ENCODE measurements at places on chromosomes 2 and 18.
A peak's percentile ranks its signal among the peaks of the same experiment; 100 is the strongest.

DNA sequence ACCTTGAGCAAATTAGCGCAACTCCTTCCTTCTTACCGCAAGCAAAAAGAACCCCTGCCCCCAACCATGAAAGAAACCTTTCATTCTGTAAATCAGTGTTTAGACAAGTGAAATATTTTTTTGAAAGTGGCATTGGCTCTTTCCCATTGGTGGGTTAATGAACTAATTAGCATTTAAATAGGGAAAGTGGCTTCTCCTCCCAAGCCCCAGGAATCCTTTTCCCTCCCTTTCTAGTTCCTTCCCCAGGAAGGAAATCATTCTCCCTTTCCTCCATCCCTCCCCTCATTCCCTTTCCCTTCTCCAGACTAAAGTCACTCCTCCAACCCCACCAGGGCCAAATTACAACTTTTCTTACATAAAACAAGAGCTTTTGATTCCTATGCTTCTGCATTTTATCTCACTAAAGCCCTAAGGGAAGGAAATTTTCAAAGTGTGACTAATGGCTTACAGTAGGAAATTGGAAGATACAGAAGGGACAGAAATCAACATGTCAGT lies 22.9 kb upstream of the TYMS start:
- DNase-seq = no peak

- no peak for DNase-seq
Measured at GRCh38 chr2:929925-930324, 20.7 kb upstream of the SNTG2 start.

- DNase-seq = no peak
Measured at GRCh38 chr2:71705171-71705960, 252.0 kb downstream of the DYSF start.

GRCh38 chr2:136323195-136323594 lies 205.2 kb upstream of the CXCR4 start:
- DNase-seq = no peak

DNA sequence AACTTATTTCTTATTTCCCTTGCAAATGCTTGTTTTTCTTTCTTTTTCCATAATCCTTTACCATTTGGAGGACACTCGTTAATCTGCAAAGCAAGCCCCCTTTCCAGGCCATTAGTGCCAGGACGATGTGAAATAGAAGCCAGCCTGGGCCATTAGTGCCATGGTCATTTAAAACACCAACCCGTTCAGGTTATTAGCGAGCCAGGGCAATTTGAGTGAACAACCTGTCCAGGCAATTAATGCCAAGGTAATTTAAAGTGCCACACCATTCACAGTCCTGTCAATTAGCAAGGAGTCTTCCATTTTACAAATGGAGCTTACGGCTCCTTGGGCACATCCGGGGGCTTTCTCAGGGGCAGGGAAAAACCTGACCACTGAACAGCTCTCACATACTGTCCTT lies 370.6 kb downstream of the HRH4 start:
- DNase-seq = no peak

- DNase-seq = no peak
Measured at GRCh38 chr2:27638709-27639108, 9.9 kb downstream of the GPN1 start.

GRCh38 chr2:126106006-126106405 lies 550.0 kb upstream of the GYPC start:
- no peak for DNase-seq

DNA sequence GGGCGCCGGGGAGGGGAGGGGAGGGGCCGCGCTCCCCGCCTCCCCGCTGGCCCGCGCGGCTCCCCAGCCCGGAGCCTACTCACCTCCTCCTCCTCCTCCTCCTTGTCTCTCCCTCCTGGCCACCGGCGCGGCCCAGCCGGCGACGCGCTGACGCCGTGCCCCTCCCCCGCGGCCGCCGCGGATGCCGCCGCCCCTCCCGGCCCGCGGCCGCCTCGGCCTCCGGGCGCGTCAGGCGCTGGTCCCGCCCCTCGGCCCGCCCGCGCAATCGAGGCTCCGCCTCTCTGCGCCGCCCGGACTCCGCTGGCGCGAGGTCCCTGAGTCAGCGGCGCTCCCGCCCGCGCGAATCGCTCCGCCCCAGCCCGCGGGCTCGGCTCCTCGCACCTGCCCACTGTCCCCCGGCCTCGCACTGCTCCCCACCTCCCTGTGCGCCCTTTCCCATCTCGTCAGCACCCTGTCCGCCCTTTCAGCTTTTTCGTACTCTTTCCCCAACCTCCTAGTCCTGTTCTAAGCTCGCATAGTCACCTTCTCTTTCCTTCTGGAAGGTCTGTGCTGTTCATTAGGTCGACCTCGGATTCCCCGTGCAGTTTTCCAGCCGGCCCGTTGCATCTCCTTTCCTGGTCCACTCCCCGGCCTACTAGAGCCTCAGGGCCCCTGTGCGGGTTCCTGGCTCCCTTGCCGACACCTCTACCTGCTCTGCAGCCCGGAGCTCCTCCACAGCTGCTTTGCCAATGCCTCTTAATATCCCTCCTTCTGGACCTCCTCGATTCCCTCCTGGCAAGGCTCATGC lies 187.4 kb downstream of the ZEB2 start:
- DNase-seq = peak; percentile 78

DNA sequence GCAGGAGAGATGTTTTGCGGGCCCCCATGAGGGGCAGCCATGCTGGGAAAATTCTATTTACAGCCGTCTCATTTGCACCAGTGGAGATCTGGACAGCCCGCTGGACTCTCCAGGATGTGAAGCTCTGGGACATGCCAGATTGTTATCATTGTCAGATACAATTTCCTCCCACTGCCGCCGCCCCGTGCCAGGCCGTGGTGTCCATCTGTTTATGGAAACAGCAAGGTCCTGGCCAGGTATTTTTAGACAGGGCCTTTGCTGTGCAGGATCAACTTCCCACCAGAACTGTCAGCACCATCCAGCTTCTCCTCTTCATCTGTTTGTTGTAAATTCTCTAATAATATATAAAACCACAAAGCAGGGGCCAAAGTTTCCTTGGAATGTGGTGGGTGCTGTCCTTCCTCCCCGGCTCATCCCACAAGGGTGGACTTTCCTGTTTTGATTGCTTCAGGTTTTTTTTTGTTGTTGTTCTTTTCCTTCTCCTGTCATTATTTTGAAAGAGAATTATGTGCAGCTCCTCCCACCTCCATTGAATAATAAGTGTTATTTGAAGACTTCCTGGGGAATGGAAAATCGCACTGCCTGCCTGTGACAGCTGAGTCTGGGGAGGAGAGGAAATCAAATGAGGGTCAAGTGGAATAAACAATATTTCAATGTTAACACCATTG lies 398.1 kb downstream of the TNS1 start:
- no peak for DNase-seq

GRCh38 chr2:238710032-238710735 lies 137.7 kb upstream of the TWIST2 start:
- no peak for DNase-seq

- no peak for DNase-seq
Measured at GRCh38 chr2:190376591-190377245, 31.4 kb upstream of the MFSD6 start.

DNA sequence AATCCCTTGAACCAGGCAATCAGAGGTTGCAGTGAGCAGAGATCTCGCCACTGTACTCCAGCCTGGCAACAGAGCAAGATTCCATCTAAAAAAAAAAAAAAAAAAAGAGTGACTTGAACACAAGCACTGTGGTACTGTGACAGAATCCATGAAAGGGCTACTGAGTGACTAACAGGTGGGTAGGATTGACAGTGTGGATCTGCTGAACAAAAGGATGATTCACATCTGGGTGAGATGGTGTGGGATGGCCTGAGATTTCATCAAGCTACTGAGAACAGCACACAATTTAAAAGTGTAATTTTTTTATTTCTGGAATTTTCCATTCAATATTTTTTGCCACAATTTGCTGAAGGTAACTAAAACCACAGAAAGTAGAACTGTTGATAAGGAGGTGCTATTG lies 13.3 kb upstream of the SP3 start:
- no peak for DNase-seq

GRCh38 chr18:7807936-7808453 lies 240.9 kb downstream of the PTPRM start:
- DNase-seq = no peak

GRCh38 chr2:48287976-48288375 lies 242.0 kb upstream of the STON1 start:
- DNase-seq = no peak

GRCh38 chr2:40004336-40004735 lies 225.3 kb upstream of the THUMPD2 start:
- DNase-seq = no peak

DNA sequence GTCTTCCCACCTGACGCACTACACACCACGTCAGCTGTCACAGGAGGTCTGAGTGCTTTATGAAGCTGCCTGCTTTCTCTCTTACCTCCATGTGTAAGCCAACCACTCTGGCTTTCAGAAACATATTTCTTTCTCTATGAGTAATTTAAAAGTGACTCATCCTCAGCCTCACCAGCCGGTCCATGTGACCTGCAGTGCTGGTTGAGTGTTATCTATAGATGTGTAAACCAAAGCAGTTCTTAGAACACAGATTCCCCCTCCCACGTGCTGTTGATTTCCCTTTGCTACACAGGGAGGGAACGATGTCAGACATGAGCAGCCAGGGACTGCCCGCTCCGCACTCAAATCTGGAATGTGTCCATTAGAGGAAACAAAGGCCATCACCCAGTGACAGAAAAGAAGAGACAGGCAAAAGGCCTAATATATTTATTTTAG lies 157.8 kb downstream of the BCL2 start:
- peak; percentile 70 for DNase-seq

- no peak for DNase-seq
Measured at GRCh38 chr18:26926066-26926675, 60.7 kb upstream of the AQP4 start.

DNA sequence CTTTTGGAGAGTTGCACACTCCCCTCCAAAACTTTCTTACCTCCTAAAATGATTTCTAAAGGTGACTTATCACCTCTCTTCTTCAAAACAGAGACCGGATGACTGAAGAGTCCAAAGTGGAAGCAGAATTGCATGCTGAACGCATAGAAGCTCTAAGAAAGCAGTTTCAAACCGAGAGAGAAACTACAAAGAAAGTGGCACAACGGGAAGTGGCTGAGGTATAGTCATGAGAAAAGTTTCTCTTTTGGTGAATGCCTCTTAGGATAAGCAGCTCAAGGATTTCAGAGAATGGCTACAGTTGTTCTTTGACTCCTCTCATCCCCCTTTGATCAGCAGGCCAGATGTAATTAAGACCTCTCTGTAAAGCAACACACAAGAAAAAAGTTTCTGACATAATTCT lies 73.6 kb downstream of the GTF3C3 start:
- no peak for DNase-seq

DNA sequence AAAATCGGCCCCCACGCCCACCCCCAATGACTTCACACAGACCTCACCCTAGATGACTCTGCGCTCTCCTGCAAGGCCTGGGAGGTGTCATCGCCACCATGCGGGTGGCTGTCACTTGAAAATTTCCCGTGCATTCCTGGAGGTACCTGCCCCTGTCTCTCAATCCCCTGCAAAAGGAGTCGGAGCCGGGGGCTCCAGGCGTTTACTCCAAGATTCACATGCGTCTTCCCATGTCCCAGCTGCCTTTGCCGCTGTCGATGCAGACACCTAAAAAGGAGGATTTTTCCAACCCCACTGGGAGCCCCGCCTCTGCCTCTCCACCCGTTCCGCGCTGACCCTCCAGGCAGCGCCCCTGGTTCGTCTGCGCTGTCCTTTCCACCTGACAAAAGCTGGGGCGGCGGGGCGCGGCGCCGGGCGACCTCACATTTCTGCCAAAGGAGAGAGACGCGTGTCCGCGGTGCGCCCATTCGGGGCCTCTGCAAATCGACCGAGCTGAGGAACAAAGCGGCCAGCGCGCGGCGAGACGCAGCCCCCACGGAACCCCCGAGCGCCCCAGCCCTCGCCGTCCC lies 667 bp downstream of the REEP1 start:
- DNase-seq = no peak

DNA sequence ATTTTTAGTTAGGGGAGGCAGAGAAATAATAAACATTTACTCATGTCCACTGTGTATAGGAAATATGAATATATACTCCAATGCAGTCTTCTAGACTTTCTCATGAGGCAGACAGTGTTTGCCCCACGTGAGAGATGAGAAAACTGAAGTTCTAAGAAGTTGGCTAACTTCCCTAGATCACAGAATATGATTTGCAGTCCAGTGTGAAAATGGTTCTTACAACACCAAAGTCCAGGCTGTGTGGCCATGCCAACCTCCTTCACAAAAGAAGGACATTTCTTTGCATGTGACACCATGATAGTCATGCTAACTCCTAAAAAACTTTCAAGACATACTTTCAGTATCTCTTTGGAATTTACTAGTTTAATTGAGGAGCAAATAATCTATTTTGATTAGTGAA lies 143.7 kb downstream of the IRS1 start:
- DNase-seq = no peak

DNA sequence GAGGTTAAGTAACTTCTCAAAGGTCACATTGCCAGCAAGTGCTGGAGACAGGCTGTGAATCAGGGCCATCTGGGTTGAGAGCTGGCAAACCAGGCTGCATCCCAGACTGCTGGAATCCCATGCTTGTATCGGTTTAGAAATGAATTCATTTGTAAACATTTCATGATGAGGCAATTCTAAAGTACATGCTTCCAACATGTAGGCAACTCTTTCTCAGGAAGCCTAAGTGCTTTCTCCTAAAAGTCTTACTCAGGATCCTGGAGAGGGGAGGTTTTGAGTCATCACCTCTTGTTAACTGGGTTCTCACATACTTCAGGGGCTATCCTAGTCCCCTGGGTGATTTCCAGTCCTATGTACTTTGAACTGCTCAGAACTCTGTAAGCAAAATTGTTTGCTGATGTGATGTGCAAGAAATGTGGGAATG lies 416.5 kb downstream of the MEIS1 start:
- DNase-seq = no peak

DNA sequence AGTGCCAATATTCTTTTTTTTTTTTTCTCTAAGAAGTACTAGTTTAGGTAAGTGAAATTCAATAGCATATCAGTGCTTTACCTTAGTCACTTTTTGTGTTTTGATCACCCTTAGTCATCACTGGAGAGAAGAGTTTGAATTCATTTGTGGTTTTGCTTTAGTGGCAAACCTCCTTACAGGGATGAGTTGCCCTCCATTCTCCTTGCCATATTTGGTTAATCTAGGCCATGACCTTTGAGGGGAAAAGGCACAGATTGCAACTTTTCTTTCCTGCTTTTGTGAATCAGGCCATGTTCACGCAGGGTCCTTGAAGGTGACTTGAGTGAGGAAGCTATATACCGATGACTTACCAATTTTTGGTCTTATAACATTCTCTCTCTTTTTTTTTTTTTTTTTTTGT lies 34.4 kb downstream of the PLEKHA3 start:
- no peak for DNase-seq

- no peak for DNase-seq
Measured at GRCh38 chr2:235325151-235325550, 168.7 kb upstream of the AGAP1 start.

GRCh38 chr2:64999754-65000153 lies 10.6 kb downstream of the SLC1A4 start:
- no peak for DNase-seq

- DNase-seq = no peak
Measured at GRCh38 chr2:447902-448665, 160.2 kb upstream of the ALKAL2 start.
